ENCODE measurements at places on chromosomes 6 and 20.

GRCh38 chr20:12927489-12927888, 81.3 kb upstream of the SPTLC3 start:
- DNase-seq, result no peak

GRCh38 chr20:43820731-43821330, 93.8 kb upstream of the TOX2 start:
- no peak for DNase-seq

DNA sequence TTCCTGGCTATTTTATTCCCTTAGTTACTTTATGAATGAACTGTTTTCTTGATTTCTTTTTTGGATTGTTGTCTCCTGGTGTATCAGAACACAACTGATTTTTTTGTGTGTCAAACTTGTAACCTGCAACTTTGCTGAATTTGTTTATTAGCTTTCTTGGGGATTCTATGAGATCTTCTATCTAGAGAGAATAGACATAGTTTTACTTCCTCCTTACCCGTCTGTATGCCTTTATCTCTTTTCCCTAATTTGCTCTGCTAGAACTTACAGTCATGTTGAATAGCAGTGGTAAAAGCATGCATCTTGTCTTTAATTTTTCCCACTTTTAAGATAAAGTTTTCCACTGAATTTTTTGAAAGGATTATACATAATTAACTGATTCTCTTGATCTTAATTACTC, 13.2 kb downstream of the RNF146 start:
- no peak for DNase-seq

DNA sequence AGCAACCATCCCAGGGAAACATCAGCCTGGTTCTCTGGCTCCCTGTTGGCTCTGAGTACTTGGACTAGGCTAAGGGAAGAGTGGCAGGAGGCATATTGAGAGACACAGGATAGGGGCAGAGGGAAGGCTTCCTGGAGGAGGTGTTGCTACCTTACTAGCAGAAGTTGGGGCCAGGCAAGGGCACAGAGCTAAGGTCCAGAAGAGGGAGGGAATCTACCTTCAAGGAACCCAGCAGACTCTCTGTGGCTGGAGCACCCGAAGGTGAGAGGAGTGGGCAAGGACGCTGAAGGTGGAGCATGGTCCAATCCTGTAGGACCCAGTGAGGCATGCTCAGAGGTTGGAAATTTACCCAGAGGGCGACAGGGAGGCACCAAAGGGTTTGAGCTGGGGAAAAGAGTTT, 191.9 kb downstream of the TFAP2C start:
- no peak for DNase-seq

GRCh38 chr6:81381382-81381916, 371.0 kb downstream of the TENT5A start:
- no peak for DNase-seq

DNA sequence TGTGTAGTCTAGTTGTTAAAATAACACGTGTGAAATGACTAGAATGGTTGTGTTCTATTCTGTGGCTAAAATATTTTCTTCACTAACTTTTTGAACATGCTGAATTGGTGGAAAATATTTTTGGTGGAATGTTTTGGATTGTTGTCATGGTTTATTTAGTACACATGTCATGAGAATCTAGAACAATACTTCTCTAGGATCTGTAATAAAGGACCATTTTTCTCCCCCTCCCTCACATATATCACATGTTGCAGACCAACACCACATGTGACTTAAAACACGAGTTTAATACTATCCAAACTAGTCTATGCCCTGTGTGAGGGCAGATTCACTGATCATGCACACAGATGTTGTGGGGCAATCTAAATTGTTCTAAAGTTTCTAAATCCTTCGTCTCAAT, 29.2 kb downstream of the FIG4 start:
- DNase-seq, result no peak

GRCh38 chr6:158897236-158897635, 78.1 kb upstream of the EZR start:
- no peak for DNase-seq

GRCh38 chr20:9306521-9306920, 207.9 kb upstream of the LAMP5 start:
- DNase-seq, result no peak

DNA sequence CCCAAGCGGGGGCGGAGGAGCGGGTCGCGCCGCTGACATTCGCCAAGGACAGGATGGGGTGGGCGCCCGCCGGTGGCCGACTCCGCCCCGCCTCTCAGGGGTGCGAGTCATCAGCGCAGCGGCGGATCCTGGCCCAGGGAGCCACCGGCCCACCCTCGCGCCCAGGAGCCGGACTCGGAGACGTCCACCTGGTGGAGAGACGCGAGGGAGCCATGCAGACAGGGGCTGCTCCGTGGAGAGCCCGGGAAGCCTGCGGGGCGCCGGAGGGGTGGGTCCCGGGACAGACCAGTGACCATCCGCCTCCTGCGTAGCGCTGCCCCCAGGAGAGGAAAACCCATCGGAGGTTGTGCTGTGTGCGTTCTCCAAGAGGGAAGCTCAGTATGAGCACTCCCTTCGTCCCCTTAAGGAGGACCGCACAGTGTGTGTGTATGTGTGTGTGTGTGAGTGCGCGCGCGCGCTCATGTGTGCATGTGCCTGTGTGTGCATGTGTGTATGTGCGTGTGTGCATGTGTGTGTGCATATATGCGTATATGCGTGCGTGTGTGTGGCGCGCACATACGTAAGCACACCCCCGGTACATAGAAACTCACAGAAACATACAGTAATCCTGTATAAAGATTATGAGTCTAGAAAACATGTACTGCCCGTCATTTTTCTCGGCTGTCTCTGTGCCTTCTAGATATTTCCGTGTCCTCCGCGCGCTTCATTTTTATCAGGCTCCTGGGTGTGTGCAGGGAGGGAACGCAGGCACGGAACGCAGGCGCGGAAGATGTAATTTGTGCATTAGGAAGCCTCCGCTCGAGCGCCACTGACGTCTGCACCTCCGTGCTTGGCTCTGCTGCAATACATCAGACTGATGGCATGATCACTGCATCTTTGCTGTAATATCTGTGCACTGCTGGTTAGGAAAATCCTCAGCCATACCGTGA, 158.9 kb downstream of the TBXT start:
- no peak for DNase-seq

- DNase-seq, result peak; percentile 94
Measured at GRCh38 chr6:3162565-3163247, 5.4 kb upstream of the TUBB2A start.

DNA sequence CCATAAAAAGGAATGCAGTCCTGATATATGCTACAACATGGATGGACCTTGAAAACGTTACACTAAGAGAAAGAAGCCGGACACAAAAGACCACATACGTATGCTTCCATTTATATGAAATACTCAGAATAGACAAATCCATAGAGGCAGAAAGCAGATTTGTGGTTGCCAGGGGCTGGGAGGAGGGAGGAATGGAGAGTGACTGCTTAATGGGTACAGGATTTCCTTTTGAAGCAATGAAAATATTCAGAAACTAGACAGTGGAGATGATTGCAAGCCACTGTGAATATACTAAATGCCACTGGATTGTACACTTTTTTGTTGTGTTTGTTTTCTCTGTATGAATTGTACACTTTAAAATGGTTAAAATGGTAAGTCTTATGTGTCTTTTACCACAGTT, 29.4 kb upstream of the CDKN1A start:
- no peak for DNase-seq

- DNase-seq, result no peak
Measured at GRCh38 chr20:25030649-25031207, 27.2 kb downstream of the ACSS1 start.

DNA sequence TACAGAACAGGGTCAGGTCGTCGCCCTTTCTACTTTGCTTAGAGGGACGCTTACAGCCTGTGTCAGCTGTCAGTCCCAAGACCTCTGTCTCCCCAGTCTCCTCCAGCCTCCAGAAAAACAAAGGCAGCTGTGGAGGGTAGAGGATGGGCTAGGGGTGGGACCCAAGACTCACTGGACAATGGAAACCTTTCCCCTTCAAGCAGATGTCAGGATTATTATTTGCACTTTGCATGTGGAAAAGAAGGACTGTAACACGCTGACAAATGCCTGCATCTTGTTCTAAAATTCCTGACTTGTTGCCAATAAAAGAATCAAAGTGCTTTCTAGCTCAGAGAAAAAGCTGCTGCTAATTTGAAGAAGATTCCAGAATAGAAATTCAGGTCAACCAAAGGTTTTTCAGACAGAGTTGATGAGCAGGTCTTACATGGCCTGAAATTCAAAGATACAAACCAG, 58.7 kb downstream of the SNX5 start:
- no peak for DNase-seq

DNA sequence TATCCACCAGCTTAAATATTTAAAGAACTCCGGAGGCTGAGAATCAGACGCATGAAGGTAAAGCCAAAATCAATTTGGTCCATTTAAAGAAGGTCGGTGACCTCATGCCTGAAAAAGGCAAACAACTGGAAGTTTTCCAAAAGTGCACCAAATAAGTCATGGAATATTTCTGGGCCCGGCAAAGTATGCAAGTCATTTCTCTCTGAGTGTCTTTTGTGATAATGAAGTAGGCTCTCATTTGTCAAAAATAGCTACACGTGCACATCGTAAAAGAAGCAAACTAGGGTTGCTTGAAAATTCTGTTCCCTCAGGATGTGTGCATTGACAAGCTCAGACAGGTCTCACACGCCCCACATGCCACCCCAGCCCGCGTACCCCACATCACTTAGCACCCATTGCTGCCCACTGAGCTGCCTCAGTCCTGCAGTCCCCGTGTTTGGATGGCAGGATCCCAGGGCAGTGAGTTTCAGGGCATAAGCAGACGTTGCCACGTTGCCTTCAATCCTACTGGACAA, 20.5 kb upstream of the PYGB start:
- DNase-seq, result no peak

GRCh38 chr6:166325383-166326042, 16.8 kb downstream of the SFT2D1 start:
- peak; percentile 64 for DNase-seq

GRCh38 chr6:118788702-118789101, 105.2 kb upstream of the ASF1A start:
- DNase-seq, result no peak

DNA sequence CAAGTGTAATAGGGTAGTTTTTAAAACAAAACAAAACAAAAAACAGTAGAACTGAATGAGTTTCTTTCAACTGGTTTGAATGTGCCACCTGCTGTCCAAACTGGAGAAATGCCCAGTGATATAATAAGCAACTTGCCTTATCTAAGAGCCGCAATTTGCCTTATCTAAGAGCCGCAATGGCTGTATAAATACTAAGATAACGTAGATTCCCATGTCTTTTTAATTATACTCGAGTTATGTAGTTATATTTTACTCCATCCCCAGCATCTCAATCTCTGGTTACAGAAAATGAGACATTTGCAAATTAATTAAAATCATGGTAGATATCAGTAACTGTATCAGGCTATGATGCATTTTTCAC, 67.2 kb downstream of the RPP40 start:
- peak; percentile 47 for DNase-seq

DNA sequence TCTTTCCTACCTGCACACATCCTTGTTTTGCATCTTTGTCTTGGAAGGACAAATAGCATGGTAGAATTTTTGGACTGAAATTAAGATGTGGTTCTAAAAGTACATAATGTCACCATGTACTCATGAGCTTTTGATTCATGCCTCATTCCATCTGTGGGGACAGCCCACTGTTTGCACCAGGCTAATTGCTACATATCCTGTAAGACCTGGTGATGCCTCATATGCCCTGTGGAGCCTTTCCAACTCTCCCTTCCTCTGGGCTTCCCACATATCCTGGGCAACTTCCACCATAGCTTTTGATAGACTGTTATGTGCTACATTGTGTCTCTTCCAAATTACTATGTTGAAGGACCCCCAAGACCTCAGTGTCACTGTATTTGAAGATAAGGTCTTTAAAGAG, 213.6 kb upstream of the PREP start:
- no peak for DNase-seq

- DNase-seq, result no peak
Measured at GRCh38 chr6:162906479-162906878, 178.7 kb downstream of the PACRG start.

DNA sequence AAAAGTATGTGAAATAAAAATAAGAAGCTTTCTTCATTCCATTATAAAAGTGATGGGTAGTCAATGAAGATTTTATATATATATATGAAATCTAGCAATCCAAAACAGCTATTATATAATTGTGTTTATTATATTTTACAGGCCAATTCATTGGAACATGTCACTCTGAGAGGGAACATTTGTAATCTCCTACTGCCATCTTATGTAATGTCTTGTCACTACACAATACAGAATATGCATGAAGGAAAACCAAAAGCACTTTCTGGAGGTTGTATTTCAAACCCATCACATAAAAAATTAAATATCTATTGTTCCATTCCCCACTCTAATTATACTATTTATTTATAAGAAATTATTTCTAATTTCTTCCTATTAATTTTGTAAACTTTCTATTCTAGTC, 31.5 kb upstream of the IRAK1BP1 start:
- DNase-seq, result no peak

- no peak for DNase-seq
Measured at GRCh38 chr6:26118999-26119398, 31.8 kb downstream of the HFE start.

DNA sequence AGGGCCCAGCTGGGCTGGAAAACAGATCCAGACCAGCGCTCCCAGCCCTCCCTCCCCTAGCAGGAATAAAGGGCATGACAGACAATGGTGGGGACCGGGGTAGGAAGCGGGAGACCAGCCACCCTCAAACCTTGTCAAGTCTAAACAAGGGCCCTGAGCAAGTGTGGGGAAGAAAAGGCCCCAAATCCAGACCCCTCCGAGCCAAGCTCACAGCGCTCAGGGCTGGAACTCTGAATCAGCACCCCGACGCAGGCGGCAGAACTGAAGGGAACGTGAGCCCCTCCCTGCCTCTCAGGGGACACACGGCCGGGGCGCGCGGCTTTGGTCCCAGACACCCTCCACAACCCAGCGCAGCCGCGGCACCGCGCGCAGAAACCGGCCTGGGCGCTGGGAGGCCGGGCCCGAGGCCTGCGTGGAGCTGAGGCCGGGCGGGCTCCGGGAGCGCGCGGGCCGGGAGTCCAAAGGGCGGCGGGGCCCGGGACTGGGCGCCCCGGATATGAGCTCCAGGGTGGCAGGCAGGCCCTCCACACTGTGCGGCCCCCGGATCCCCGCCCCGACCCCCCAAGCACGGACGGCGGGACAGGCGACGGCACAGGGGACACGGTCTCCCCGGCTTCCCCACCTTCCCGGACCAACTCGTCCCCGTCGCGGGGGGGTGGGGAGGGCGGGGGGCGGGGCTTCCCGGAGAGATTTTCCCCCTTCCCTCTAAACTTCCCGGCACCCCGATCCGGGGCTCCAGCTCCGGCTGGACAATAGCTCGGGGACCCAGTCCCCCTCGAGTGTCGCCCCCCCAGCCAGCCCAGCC, 641 bp downstream of the TEAD3 start:
- DNase-seq, result no peak
